ENCODE measurements at places on chromosomes 4 and X.

DNA sequence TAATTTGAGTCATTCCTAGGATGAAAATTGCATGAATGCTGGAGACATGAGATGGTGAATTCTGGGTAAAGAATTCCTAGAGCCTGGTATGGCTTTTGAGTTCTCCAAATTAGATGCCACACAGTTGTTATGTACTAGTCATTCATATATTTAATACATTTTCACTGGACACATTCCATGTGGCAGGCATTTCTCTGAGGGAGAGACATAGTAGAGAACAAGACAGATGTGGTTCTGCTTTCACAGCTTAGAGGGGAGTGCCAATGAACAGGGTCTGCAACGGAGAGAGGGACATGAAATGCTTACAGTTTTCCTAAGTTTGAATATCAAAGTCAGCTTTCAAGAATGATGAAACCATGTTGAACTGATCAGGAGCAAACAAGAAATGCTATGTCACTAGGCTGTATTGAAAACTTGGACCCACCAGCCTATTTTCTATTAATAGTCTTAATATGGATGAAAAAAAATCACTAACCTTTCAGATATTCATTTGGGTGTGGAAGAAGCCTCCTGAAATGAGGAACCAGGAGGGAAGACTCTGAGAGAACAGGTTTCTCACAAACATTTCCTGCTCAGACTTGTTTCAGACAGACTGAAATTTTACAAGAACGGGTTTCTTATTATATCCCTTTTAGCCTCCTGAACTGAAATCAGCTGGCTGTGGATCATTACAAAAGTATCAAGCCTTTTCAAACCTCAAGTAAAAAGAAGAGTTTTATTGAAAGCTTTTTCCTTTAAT lies 276.0 kb upstream of the TET2 start:
- DNase-seq = no peak

GRCh38 chr4:1501754-1502500 lies 95.7 kb upstream of the NKX1-1 start:
- no peak for DNase-seq

DNA sequence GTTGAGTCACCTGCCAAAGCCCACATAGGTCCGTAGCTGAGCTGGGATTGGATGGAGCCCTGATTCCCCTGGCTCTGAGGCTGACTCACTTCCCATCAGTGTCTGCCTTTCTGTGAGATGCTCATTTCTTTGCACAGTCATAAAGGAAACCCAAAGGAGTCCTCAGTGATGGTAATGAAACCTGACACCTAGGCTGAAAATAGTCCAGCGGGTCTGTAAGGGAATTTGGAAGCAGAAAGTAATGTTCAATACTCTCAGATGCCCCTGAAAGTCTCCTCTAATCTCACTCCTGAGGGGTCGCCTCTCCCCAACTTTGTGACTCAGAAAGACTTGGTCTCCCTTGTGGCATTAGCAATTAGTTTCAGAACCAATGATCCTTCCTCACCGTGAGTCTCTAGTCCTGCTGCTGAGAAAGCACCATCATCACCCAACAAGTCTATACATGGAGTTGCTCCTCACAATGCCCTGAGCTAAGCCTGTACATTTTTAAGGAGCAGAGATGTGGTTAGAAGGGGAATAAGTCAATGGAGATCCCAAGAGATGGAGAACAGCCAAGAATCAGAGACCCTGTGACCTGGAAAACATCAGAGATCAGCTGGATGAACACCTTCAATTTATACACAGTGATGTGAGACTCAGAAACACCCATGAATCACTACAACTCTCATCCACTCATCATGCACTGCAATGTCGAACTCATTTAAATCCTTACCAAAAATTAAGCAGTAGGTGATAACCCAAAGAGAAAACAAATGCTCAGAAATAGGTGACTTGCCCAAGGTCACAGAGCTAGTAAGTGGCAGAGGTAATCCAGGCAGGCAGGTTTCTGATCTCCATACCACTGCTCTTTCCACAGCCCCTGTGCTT lies 219.0 kb upstream of the CPEB2 start:
- DNase-seq = no peak

- DNase-seq = peak; percentile 23
Measured at GRCh38 chrX:39755143-39756032, 342.4 kb downstream of the BCOR start.

GRCh38 chrX:63746278-63746677 lies 38.7 kb downstream of the ARHGEF9 start:
- DNase-seq = no peak

DNA sequence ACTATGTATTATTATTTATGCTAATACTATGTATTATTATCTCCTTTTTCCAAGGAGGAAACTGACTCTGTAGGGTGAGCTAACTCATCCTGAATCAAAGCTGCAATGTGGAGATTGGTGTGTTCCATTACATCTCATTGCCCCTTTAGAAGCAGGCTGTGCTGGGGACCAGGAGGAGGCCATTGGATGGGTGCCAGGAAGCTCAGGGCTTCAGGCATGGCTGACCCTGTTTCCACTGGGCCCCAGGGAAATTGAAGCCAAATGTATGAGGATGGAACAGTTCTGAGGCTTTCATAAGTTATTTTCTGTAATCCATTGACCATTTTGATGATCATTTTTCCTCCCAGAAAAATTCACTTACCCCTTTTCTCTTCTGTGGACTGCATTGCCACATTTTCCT lies 418.8 kb upstream of the ZFP42 start:
- DNase-seq = no peak

- DNase-seq = no peak
Measured at GRCh38 chrX:151004085-151004484, 20.9 kb downstream of the HMGB3 start.

GRCh38 chr4:45946699-45947098 lies 177.2 kb downstream of the GABRG1 start:
- DNase-seq = no peak

DNA sequence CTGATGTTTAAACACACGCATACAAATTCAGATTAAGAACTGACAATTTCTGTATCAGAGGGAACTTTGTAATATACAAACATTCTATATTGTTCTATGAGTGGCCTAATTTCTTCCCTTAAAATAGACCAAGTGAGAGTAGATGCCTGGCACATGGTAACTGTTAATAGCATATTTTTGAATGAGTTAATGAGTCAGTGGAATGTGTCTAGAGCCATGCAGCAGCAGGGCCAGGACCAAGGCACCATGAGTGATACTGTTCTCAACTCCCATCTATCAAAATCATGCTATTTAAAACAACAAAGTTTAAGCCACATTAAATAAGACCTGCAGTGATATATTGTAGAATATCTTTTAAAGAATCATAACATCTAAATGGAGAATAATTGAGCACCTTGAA lies 98.3 kb downstream of the ARHGAP24 start:
- no peak for DNase-seq

- no peak for DNase-seq
Measured at GRCh38 chr4:174930895-174931294, 12.7 kb downstream of the ADAM29 start.

DNA sequence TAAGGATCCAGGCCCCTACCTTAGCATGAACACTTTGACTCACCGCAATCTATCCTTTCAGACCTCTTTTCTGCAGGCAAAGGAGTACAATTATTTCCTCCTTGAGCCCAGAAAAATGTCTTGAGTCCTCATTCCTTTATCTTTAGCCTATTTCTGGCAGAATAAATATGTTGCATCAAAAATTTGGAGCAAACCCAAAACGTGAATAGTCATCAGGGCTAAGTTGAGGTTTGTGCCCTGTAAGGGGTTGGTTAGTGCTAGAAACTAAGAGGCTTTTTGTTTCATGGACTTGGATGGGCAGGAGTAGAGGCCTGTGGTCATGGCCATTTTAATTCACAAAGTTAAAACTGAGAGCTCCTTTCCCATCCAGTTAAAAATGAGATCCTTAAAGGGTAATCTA lies 460.3 kb downstream of the GBA3 start:
- no peak for DNase-seq

GRCh38 chr4:73086095-73086868 lies 16.8 kb upstream of the COX18 start:
- DNase-seq = no peak

DNA sequence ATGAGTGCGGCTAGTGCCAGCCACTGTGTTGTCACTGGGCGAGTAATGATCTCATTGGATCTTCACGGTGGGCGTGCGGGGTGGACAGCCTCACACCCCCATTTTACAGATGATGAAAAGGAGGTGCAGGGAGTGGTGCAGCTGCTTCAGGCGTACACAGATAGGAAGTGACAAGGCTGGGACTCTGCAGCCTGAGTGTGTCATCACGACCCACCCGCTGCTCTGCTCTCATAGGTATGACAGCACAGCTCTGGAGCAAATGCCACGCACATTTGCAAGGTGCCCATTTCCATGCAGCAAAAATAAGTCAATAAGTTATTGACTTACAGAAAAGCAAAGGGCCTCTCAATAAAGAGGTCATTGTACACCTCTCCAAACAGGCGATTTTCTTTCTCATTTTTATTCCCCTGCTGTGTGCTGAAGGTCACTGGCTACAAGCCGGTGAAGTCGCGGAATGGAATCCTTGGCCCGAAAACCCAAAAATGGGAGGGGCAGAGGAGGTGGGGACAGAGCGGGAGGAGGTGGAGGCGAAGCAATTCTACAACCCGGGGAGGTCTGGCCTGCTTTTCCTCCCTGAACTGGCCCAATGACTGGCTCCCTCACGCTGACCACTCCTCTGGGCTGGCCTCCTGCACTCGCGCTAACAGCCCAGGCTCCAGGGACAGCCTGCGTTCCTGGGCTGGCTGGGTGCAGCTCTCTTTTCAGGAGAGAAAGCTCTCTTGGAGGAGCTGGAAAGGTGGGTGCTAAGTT lies at the start of gene SOD3:
Gene SOD3, plus strand, starts transcription at position 658 of the 750 bp plus-strand sequence. CDS start 3,949 bp downstream, outside the sequence.
- peak; percentile 48 for DNase-seq

- no peak for DNase-seq
Measured at GRCh38 chr4:83149865-83150652, 35.5 kb upstream of the PLAC8 start.

DNA sequence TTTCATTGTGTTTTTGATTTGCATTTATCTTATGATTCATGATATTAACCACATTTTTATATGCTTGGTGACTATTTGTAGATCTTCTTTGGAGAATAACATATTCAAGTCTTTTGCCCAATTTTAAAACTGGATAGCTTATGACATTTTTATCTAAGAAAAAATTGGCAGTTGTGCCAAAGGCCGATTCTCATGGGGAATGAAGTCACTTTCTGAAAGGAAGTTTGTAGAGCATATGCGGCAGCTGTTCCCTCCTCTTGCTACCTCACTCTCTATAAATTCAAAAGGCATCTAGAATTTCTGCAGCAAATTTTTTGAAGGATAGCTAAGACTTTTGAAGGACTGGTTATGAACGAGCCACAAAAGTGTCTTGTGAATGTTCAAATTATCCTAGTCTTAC lies 2353.5 kb downstream of the ARAP2 start:
- no peak for DNase-seq

GRCh38 chr4:32560306-32560705 lies 1840.1 kb downstream of the PCDH7 start:
- DNase-seq = no peak

- DNase-seq = no peak
Measured at GRCh38 chr4:166655705-166656104, 578.6 kb downstream of the SPOCK3 start.

GRCh38 chrX:40943093-40943641 lies 142.1 kb upstream of the USP9X start:
- DNase-seq = no peak

- DNase-seq = no peak
Measured at GRCh38 chr4:123064390-123064789, 142.0 kb upstream of the NUDT6 start.

DNA sequence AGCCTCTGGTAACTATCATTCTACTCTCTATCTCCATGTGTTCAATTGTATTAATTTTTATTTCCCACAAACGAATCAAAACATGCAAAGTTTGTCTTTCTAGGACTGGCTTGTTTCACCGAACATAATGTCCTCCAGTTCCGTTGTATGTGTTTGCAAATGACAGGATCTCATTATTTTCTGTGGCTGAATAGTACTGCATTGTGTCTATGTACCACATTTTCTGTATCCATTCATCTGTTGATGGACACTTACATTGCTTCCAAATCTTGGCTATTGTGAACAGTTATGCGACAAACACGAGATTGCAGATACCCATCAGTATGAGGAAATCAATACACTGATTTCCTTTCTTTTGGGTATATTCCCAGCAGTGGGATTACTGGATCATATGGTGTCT lies 8.4 kb upstream of the LDOC1 start:
- no peak for DNase-seq

GRCh38 chr4:78528327-78528726 lies 23.2 kb upstream of the ANXA3 start:
- DNase-seq = no peak

- no peak for DNase-seq
Measured at GRCh38 chr4:51884606-51885005, 41.7 kb downstream of the DCUN1D4 start.

DNA sequence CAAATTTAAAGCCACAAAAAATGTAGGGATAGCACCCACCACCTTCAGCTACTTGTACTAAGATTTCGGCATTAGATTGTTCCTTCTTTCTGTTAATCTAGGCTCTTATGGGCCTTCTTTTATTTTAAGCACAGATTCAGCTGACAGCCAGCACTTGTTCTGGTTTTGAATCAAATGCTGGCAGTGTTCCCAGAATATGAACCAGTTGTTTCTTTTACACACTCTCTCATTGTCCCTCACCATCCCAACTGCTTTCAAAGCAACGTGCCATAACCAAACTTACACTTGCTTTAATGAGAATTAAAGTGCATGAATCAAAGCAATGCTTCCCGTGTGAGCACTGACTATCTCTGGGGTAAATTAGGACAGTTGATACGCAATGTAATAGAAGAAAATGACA lies 744.5 kb upstream of the FAM241A start:
- DNase-seq = no peak

DNA sequence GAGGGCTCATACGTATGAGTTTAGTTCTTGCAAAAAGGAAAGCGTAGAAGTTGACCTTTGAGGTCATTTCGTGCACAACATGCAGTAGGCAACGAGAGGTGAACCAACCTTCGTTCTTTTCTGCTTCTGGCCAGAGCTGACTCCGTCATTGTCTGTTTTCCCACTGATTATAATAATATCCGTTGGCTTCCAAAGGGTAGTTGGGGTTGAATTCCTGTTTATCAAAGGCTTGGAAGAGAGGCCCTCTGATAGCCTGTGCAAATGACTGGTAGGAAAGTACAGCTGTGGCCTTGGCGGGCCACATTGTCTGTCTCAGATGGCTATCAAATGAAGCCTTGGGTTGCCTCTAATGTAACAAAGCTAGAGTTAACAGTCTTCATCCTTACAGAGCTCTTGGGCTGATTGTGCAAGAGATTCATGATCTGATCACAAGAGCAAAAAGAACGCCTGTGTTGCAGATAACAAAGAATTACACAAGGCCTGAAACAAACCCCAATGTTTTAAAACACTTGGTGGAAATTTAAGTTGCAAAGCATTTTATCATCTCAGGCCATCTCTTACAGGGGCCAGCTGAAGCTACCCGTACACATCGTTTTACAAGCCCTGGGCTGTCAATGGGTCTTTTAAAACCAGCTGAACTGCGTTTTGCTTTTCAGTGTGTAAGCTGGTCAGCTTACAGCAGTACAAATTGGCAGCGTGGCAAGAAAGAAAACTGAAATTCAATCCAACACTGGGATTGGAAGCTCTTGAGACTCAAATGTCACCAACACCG lies 46.1 kb upstream of the FAM9C start:
- DNase-seq = no peak

DNA sequence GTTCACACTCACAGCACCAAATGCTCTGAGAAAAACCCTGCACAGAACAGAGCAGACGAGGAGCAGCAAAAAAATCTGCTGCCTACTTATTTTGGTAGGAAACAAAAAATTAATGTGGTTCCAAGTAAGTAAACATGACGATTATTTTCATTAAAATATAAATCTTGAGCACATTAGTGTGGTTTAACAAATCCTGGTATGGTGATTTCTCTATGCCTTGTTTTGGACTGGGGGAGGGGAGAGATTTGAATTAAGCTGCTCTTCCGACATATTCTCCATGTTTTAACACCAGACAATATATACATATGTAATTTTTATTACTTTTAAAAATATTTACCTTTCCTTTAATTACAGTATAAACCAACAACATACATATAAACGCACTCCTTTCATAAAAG lies 1.8 kb downstream of the CAMK2D start:
- DNase-seq = no peak

Measured in neuronal stem cell (in vitro differentiated cells).